ENCODE measurements at places on chromosomes 6 and 20.

DNA sequence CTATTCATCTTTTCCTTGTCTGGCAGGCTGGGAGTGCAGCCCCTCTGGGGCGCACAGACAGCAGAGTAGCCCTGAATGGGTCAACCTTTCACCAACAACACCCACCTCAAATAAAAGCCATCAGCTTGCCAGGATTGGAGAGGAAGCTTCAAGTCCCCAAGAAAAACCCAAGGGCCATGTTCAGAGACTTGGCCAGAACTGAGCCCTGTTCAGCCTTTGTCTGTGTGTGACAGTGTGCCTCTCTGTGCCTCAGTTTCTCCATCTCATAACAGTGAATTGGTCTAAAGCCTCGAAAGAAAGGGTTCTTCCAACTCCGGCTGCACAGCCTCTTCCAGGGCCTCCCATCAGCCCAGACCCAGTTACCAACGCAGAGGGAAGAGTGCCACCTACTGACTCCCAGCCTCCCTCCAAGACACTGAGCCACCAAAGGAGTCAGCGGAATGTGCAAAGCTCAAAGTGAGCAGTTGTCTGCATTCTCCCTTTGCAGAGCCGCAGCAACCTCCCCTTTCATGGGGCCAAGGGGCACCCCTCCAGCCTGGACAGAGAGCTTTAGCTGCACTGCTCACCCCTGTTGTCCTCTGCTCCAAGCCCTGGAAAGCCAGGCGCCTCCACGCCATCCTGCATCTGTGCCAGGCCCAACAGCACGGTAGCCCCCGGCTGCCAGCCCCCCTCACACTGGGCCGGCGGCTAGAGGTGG, 82.7 kb upstream of the TOP1 start:
- ATAC-seq = no peak

- ATAC-seq = no peak
Observed at GRCh38 chr6:53103993-53104675, 38.9 kb downstream of the FBXO9 start.

GRCh38 chr6:157443066-157443800, 62.2 kb downstream of the ZDHHC14 start:
- ATAC-seq = no peak

- ATAC-seq = no peak
Observed at GRCh38 chr6:20432692-20433091, 31.0 kb downstream of the E2F3 start.

- no peak for ATAC-seq
Observed at GRCh38 chr6:88304520-88304919, 138.4 kb upstream of the CNR1 start.

GRCh38 chr6:150857062-150857944, 8.2 kb upstream of the MTHFD1L start:
- ATAC-seq = peak; percentile 74

- ATAC-seq = peak; percentile 52
Observed at GRCh38 chr6:53492860-53493634, 51.9 kb downstream of the GCLC start.

DNA sequence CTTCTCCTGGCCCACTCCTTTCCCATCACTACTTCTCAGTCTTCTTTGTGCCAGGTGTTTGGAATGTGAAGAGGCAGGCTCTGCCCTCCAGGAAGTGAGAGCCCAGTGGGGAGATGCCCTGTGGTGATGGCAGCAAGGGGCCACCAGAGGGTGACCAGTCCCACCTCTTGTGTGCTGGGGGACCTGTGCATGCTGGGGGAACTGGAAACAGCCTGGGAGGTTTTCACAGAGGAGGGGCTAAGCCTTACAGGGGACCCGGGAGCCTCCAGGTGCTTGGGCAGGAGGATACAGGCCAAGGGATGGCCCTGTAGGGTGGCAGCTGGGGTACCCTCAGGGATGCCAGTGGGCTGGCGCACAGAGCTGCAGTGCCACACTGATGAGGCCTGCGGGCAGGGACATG, 72.3 kb downstream of the RAMACL start:
- ATAC-seq = no peak

DNA sequence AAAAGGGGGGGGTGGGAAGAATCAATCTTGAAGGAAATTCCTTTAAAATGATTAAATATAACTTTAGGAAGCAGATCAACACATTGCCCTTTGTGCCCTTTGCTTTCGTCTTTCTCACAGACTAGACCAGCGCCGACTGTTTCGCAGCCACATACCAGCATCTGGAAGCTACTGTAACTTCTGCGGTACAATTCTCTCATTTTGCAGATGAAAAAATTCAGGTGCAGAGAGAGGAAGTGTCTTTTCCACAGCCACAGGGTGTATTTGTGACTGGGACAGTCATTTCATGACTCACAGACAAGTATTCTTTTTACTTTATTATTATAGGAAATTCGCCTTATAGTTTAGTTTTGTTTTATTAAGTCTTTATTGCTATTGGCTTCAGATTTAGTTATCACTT, 84.2 kb downstream of the UST start:
- no peak for ATAC-seq

DNA sequence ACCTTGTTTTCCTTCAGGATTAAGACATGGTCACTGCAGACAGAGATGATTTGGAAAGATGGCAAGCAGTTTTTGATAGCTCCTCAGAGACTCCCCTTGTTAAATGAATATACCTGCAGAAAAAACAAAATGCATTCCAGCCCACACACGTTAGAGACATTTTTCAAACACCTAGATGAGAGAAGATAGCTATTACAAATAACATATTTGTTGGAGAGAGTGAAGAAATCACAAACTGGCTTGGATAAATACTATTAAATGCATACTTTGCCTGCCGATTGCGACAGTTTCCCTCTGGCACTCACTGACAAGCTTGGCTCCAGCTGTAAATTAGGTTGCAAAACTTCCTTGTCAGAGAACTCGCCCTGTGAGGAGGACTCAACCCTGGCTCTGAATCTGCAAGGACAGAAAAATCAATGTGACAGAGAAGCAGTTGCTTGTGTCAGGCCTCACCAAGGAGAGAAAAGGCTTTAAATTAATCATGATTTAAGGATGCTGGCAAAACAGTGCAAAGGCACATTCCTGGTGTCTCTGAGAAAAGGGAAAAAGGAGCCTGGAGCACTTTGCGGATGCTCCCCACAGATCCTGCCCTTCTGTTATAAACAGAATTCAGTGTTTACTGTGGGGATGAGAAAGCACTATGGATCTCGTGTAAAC, 423.7 kb upstream of the MARCKS start:
- peak; percentile 90 for ATAC-seq

DNA sequence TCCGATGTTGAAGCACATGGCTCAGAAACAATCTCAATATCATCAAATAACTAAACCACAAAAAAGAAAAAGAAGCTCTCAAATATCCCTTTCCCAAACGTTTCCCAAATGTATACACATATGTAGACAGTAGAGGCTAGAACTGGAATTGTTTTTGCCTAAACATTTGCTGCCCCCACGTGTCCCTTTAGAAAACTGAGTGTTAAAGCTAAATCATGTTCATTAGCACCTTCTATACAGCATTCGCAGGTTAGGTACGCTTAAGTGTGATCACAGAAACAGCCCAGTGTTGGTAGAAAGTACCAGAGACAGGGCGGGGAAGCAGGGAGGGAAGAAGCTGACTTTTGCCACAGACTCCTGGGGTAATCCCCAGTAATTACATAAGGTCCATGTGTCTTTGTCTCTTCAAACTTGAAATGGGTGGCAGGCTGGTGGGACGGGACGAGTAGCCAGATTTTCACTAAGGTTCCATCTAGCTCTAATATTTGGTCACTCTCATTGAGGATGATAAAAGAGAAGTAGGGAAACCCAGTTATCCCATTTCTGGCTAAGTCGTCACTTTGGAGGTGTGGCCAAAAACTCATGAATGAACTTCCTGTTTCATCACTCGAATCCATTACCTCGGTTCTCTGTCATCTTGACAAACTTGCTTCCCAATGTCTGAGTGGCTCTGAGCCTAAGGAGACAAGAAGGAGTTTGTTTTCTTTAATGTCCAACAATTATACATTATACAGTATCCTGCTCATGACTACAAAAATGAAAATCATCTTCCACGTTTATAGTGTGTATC, 15.0 kb upstream of the TFAP2A start:
- ATAC-seq = no peak

DNA sequence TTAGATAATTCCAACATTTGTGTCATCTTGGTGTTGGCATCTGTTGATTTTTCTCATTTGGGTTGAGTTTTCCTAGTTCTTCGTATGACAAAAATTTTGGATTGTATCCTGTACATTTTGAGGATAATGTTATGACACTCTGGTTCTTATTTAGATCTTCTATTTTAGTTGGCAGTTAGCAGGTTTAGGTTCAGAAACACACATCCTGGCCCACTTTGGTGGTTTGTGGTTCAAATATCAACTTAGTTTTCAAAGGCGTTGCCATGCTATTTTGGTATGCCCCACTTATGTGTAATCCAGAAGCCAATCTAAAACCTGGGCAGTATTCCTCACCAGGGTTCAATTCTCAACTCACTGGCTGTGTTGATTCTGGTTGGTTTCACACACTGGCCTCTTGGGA, 68.2 kb downstream of the NOX3 start:
- no peak for ATAC-seq

GRCh38 chr6:20400456-20401204, 1.0 kb upstream of the E2F3 start:
- no peak for ATAC-seq

DNA sequence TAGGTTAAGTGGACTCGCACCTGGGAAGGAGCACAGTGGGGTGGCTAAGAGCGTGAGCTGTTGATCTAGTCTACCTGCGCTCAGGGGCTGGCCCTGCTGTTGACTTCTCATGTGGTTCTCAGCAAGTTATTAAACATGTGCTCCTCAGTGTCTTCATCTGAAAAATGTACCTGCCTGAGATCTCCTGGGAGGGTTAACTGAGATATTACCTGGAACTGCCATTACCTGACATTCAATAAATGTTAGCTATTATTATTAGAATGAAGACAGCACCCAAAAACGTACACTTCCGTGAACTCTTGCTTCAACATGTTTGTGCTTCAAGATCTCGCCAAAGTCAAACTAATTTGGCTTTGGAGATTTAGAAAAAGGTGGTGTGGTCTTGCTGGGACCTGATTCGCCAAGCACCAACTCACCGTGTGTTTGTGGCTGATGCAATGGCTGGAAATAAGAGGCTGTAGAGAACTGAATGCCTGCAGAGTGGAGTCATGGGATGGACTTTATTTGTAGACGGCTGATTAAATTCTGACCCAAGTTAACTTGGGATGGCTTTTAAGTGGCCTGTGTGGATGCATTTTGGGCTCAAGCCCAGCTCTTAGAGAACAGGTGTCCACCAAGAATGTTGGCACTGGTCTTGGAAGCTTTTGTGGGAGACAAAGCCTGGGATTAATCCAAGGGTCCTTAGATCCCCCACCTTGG, 692.9 kb downstream of the QKI start:
- no peak for ATAC-seq

- no peak for ATAC-seq
Observed at GRCh38 chr6:7224731-7225130, 88.3 kb downstream of the SSR1 start.

DNA sequence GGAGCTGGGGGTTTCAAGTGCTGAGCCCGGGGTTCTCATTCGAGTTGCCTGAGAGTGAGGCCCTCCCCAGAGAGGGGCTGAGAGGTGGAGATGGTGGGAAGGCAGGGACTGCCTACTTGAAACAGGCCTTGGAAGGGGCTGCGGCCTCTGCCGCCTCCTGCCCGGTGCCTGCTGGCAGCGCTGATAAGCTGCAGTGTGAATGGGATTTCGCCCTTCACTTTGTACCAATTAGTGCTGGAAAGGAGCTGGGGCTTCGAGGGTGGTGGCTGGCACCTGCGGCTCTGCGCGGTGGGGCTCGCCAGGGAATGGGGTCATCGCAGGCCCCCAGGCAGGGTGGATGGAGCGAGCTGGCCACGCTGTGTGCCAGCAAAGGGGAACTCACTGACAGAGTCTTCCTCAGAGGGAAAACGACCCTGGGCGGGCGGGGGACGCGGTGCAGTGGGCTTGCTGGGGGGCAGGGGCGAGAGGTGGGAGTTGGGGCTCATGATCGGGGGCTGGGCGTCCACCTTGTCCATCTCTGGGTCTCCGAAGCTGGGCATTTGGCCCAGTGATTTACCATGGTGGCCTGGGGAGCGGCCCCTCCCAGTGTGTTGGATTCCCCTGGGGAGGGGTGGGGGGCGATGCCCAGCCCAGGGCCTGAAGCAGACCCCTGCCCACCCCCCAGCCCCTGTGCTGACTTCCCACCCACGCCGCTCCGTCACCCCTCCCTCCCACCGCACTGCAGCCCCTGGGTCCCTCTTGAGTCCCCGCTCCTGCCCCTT, 22.9 kb downstream of the COL20A1 start:
- no peak for ATAC-seq

DNA sequence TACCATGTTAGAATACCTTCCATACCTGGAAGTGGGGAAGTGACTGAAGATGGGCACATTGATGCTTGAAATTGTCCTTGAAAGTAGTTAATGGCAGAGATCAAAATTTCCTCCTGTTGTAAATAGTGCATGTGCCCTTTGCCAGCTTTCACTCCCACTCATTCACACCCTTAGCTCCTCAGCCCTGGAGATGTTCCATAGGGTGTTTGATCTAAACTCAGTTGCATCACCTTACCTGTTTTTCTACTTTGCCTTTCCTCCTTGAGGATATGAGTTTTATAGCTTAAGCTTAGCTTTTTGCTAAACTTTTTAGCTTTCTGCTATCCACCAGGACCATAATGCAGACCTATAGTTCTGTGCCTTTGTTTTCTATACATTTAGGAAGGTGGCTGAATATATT, 69.0 kb downstream of the CEP57L1 start:
- no peak for ATAC-seq

DNA sequence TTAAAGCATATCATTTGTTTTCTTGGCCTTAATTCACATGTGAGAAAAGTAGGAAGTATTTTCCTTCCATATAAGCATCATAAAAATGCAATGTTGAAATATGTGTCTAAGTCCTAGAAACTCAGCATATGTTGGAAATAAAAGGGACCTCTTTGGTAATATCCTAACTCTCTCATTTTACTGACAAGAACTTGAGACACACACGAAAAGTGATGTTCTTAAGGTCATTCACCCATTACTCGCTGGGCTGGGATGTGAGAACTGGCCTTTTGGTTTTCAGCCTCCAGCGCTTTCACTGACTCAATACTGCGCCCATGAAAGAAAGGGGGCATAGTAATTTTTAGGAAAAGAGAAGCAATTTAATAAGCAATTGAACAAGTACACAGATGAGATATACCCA, 153.5 kb upstream of the SCGN start:
- no peak for ATAC-seq

- ATAC-seq = no peak
Observed at GRCh38 chr20:62743777-62744317, 35.2 kb downstream of the NTSR1 start.

GRCh38 chr20:51563486-51564332, 21.2 kb upstream of the NFATC2 start:
- peak; percentile 36 for ATAC-seq

DNA sequence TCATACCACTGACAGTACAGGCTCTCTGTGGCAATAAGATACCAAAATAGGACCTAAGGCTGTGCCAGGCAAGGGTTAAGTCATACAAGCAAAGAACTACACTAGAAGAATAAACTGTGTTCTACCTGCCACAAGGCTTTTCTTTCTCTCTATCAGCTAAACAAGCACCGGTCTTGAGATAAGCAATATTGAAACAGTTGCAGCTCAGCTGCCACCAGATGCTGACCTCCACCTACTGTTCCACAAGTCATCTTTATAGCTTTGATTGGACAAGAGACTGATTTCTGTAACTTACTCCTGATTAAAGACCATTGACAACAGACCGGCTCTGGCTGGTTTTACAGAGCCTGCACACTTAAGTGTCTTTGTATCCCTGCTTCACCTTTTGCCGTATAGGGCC, 24.1 kb downstream of the SCP2D1 start:
- no peak for ATAC-seq

- ATAC-seq = no peak
Observed at GRCh38 chr6:110953633-110954303, 4.7 kb upstream of the GTF3C6 start.

GRCh38 chr6:143877584-143878271, 13.5 kb downstream of the ZC2HC1B start:
- ATAC-seq = no peak
